ENCODE measurements at places on chromosomes 12 and 14. TPM values are rescaled to one million over a fixed set of nuclear protein-coding genes. Genes with fewer than 3 reads are reported as not detected.

- no peak for DNase-seq
These were observed 33.1 kb upstream of the MMP17 start for GRCh38 chr12:131795064-131795463.

DNA sequence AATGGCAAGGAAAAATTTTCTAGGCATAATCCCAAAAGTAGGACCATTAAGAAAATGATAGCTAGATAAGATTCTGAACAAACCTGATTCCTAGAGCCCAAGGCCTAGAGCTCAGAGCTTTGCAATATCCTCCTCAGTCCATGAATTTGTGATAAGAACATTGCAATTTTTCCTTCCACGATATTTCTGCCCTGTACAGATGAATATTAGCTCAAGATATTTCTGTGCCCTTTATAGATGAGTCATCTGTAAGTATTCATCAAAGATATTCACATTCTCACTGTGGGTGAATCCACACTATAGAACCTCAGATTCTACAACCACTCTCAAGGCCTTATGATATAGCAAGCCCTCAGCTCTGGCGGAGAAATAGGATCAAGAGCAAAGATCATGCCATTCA lies 37.5 kb downstream of the EAPP start:
- no peak for DNase-seq

DNA sequence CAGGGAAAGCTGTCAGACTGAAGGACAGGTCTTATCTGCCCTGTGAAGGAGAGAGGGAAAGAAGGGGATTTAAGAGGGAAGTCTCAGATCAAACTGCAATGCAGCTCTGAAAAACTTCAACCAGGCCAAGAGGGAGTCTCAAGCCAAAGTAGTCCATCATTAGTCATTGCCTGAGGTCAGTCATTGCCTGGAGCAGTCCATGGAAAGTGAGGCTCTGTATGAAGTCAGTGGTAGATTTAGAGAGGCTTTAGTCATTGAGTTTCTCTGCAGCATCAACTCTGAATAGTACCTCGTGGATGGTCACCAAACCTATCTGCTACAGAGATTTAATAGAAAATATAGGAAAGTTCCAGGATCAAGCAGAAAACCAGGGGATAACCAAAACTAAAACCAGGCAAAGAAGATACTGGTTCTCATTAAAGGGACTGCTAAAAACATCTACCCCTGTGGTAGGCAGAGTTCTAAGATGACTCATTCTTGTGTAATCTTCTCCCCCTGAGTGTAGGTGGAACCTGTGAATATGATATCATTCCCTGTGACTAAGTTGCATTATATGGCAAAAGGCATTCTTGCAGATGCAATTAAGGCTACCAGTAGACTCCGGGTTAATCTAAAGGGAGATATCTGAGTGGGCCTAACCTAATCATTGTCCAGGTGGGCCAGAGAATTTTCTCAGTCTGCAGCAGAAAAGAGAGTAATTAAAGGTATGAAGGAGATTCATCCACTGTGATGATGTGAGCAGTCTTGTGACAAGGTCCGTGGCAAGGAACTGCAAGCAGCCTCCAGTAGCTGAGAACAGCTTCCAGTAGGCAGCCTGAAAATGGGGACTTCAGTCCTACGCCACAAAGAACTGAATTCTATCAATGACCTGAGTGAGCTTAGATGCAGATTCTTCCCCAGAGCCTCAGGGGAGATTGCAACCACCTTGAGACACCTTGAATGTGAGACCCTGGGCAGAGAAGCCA lies 123.1 kb downstream of the GALC start:
- no peak for DNase-seq

GRCh38 chr12:92147491-92147890 lies 1.8 kb upstream of the BTG1 start:
- no peak for DNase-seq

DNA sequence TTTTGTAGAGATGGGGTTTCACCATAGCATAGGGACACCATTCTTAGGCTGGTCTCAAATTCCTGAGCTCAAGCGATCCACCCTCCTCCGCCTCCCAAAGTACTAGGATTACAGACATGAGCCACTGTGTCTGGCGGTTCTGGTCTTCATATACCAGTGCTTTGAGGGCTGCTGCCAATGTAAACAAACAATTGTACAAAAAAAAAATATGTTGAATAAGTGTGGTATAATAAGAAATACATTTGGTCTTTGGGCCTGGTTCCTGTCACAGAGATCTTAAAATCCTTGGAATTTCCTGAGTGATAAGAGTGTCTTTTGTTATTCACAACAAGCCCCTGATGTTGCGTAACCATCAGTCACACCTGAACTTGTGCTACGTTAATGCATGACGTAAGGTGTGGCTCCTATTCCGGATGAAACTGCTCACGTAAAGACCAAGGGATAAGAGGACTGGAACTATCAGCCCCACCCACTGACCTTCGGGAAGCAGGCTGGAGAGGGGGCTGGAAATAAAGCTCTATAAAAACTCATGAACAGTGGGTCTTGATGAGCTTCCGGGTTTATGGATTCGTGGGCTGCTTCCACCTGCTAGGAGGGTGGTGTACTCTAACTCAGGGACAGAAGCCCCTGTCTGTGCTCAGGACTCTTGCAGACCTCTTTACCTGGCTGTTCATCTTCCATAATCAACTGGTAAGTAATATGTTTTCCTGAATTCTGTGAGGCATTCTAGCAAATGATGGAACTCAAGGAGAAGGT lies 16.5 kb upstream of the RIMKLB start:
- DNase-seq, result no peak

DNA sequence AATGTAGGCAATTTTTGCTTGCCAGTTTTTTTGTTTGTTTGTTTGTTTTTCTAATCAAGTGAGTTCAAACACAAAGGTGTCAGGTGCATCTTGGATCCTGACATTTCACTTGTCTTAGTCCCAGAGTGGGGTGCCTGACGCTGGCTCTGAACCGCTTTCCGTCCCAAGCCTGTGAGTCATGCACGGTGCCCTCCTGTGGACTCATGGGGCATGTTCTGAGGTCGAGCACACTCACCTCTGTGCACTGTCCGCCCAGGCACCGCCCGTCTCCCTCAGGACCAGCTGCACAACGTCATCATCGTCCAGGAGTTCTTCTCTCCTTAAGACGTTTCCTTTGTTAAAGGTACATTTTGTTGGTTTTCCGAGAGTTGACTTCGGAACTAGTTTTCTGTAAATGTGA lies 98.2 kb downstream of the GLT1D1 start:
- DNase-seq, result no peak

DNA sequence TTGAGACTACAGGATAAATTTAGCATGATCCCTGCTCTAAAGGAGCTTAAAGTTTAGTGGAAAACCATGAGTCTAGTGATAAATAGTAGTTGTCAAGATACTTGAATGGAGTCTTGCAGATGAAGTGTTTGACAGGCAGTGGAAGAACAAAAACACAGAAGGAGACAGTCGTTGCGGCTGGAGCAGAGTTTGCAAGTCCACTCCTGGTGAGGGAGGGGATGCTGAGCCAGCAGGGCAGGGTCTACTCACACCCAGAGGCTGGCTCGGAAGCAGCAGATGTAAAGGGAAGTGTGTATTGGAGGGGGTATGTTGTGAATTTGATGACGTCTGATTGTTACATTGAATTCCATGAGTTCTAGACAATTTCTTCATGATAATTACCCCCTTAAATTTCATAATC lies 61.3 kb downstream of the TRAF3 start:
- no peak for DNase-seq

DNA sequence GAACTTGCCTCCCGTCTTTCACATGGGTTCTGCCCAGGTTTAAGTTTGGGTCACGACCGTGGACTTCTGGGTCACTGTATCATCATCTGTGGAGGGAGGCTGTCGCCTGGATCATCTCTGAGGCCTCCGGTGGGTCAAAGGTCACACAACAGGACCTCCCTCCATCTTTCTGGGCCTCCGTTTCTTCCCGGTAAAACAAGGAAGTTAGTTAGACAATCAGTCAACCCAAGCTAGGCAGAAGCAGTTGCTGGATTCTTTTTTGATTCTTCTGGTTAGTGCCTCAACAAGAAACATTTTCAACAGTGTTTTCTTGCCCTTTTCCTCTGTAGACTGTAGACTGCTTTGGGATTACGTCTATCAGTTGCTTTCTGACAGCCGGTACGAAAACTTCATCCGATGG lies 186.6 kb upstream of the BCL2L14 start:
- DNase-seq, result no peak

GRCh38 chr12:131711551-131712205 lies 788 bp downstream of the SFSWAP start:
- no peak for DNase-seq

GRCh38 chr14:61533513-61534255 lies 161.6 kb upstream of the HIF1A start:
- DNase-seq, result no peak

- DNase-seq, result no peak
These were observed 195.2 kb downstream of the ATXN7L3B start for GRCh38 chr12:74732826-74733225.

DNA sequence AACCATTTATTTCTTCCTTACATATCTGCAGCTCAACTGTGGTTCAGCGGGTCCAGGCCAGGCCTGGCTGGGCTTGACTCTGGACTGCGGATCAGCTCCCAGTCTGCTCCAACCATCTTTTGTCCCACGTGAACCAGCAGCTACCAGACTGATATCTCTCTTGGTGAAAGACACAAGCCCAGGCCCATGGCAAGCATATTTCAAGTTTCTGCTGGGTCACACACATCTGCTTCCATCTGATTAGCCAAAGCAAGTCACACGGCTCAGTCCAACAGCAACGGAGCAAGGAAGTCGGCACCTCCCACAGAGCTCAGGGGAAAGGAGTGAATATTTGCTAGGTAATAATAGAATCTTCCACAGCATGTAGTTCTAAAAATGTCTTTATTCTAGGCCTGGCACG lies 24.7 kb upstream of the MARK3 start:
- no peak for DNase-seq

GRCh38 chr12:96084624-96085023 lies 49.2 kb upstream of the LTA4H start:
- no peak for DNase-seq

GRCh38 chr14:75002392-75003249 lies at the start of gene EIF2B2:
EIF2B2 (plus strand) TSS chr14:75002921; CDS start chr14:75002991, 70 bp downstream.
- DNase-seq, result peak; percentile 97

GRCh38 chr14:33475623-33476022 lies 475.3 kb downstream of the EGLN3 start:
- DNase-seq, result no peak

GRCh38 chr14:57576498-57576897 lies 82.8 kb upstream of the CCDC198 start:
- DNase-seq, result no peak

- no peak for DNase-seq
These were observed 106.3 kb downstream of the PTPRO start for GRCh38 chr12:15428632-15429031.

GRCh38 chr12:22687361-22688076 lies 62.5 kb downstream of the ETNK1 start:
- DNase-seq, result no peak

DNA sequence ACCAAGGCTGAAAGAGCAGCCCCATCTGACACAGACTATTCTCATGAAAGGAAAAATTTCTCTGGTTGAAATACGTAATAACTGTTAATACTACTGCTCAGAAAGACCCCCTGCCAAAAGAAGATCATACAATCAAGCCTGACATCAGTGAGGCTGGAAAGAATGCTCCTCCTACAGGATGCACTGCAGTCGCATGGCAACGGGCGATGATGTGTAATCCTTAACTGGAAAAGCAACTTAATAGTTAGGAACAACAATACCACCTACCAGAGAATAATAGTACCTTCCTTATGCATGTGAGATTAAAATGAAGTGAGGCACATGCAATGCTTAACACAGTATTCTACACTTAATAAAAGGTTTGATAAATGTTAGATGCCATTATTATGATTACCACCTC lies 1.2 kb upstream of the GOLGA5 start:
- DNase-seq, result no peak

DNA sequence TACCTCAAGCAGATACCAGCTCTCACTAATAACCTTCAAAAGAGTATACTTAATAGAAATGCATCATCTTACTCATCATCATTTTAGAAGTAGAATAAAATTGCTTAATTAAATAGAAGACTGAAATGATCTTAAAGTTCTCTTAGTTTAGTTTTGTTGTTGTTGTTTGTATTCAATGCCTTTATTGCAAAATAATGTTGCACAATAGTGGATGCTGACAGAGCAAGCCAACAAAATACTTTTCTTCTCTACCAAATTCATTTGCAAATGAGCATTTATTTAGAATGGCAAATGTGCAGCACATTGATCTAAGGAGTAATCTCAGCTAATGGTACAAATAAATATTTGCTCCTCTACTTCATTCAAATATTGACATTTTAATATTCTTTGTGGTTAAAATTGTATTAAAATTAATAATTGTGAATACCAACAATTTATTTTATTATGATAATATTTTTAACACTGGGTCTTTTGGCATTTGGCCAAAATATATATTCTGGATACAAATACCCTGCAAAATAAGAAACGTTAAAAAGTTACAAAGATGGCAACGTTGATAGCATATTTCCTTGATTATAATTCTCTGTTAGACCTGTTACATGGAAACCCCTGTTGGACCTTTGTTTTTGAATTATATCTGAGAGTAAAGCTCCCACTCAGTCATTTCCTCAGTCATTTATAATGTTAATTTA lies 496.1 kb downstream of the RERGL start:
- no peak for DNase-seq

DNA sequence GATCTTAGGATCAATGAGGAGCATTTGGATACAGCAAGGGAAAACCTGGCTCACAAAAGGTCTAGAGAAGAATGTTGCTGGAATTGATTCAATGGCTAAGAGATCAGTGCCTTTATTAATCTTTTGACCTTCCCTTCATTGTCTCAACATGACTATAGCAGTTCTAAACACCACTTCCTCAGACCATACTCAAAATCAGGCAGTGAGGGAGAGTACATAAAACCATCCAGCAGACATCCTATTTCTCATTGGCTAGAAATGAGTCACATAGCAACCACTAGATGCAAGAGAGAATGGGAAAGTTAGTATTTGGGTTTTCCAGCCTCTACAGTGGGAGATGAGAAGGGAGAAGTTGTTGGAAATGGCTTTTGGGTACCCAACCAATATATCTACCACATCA lies 151.4 kb upstream of the NUDT4 start:
- DNase-seq, result no peak

- no peak for DNase-seq
These were observed 293.0 kb downstream of the BTG1 start for GRCh38 chr12:91852634-91853033.

- peak; percentile 73 for DNase-seq
These were observed 1.4 kb downstream of the JPH4 start for GRCh38 chr14:23577004-23577681.

DNA sequence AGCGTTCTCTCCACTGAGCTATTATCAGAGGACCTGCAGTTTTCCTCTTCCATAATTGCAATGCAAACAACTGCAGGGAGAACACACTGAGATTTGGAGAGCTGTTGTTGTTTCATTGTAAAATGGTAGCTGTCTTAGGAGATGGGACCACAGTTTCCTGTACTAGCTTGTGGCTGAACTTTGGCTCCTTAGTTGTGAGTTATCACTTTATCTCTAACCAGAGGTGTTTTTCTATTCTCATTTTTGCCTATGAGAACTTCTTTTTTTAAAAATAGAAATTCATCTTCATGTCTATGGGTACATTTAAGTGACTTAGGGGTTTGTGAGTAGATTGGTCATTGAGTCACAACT lies 216.5 kb downstream of the SLC38A4 start:
- no peak for DNase-seq

LRRIQ1 gene
- total RNA-seq, result not detected

DPF3 gene
- total RNA-seq, result 36.5 TPM

AQP2 gene
- not detected for total RNA-seq

TEX22 gene
- 0.46 TPM for total RNA-seq
